ENCODE measurements at places on chromosomes 7 and 10.
A peak's percentile ranks its signal among the peaks of the same experiment; 100 is the strongest.

DNA sequence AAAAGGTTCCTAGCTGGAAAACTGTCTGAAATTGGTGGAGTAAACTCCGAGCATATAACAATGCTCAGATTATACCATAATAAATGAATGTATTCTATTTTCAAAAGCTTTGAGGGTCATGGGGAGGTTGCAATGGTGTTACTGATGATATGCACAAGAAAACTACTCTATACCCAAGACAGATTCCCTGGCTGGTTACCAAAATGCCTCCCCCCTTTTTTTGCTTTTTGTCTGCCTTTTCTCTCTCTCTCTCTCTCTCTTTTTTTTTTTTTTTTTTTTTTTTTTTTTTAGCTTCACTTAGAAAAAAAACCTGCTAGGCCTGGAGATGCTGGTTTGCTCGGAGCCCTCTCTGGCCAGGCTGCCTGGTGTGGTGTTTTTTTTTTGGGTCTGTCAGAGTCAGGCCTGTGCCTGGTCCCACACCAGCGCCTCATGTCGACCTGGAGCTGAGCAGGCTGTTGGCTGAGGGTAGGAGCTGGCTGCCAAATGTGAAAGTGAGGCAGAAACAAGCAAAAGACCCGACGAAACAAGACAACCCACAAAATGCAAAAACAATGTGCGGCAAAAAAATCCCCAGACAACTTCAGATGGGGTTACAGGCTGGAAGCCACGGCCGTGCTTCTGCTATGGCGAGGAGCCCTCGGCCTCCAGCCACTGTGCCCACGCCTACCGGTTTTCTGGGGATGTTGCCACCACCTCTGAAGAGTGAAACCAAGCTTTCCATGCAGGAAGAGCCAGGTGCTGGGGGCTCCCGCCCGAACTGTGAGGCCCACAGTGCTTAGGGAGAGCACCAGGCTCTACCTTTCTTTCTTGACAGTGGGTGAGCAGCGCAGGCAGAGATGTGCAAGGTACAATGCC, 59.9 kb upstream of the EFCAB10 start:
- DNase-seq = no peak

GRCh38 chr7:151833213-151833651, 43.7 kb downstream of the PRKAG2 start:
- no peak for DNase-seq

GRCh38 chr10:114065049-114065435, 21.4 kb downstream of the ADRB1 start:
- DNase-seq = no peak

DNA sequence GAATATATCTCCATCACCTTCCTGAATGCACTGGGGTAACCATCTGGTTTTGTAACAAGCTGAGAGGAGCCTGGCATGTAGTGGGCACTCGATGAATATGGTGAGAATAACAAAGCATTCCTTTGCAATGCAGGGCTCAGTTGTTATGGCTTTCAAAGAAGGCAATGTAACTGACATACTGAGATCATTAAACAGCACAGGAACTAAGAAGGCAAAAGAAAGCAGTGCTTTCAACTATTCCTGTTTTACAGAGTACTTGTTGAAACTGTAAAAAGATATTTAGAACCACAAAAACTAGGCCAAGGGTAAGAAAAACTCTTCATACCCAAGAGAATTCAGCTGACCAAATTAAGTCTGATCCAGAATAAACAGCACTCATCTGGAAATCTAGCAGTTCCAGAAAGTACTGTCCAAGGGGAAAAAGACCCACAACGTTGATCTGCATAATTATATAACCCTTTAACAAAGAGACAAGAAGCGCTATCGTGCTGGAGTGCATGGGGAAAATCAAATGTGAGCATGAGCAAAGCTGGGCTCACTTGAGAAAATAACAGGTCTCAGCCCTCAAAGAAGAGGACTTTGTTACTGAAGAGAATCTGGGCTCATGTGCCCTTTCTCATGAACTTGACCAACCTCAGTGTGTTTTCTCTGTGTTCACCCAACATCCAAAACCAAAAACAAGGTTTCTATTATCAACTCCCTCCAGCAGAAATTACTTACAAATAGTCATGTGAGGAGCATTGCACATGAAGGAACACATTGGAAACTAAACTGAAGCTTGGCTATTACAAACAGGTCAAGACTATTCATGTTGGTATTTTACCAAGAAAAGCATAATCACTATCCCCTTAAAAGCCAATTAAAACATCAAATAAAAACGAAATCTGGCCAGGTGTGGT, 116.2 kb downstream of the AVL9 start:
- DNase-seq = peak; percentile 24

- no peak for DNase-seq
Measured at GRCh38 chr10:6601246-6601805, 21.2 kb upstream of the PRKCQ start.

- DNase-seq = no peak
Measured at GRCh38 chr7:41708581-41709358, 5.9 kb upstream of the INHBA start.

DNA sequence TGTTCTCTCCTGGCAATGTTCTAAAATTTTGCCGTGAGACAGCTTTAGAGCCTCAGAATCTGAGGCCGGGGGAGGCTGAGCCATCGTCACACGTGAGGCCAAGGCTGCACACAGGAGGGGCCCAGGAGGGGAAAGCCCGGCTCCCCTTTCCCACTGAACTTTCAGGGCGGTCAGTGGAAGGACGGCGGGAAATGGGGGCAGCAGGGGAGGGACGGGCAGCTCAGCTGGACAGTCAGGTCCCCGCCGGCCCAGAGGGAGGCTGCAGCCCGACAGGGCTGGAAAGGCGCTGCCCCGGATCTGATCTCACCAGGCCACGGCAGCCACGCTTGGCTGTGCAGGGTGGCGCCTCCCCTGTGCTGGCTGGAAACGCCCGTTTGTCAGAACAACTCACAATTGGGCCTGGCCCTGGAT, 43.3 kb upstream of the ADGRA1 start:
- no peak for DNase-seq

- no peak for DNase-seq
Measured at GRCh38 chr10:10513898-10514297, 503.8 kb upstream of the CELF2 start.

DNA sequence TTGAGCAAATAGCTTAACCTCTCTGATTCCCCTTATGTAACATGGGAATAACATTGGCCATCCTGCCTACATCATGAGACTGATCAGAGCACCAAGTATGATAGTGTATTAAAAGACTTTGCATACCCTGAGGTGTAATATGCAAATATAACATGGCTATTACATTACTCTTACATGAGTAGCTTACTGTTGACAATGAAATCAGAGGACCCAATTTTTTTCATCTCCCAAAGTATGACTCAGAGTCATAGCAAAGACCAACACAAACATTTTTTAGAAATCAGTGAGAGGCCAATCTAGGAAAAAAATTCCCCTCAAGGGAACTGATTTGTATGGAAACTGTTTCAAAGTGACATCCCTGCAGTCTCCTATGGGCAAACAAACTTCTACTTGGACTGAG, 47.0 kb upstream of the TMEM140 start:
- peak; percentile 11 for DNase-seq

GRCh38 chr10:133162178-133162909, 2.3 kb downstream of the KNDC1 start:
- DNase-seq = no peak

GRCh38 chr10:103986360-103986759, 19.4 kb downstream of the SLK start:
- DNase-seq = no peak

GRCh38 chr10:87657371-87657770, 2.3 kb upstream of the PAPSS2 start:
- no peak for DNase-seq

- no peak for DNase-seq
Measured at GRCh38 chr10:62587011-62587410, 212.8 kb downstream of the ZNF365 start.

GRCh38 chr7:50431316-50431715, 18.8 kb downstream of the FIGNL1 start:
- no peak for DNase-seq

GRCh38 chr7:113953553-113953952, 34.7 kb upstream of the PPP1R3A start:
- DNase-seq = no peak

DNA sequence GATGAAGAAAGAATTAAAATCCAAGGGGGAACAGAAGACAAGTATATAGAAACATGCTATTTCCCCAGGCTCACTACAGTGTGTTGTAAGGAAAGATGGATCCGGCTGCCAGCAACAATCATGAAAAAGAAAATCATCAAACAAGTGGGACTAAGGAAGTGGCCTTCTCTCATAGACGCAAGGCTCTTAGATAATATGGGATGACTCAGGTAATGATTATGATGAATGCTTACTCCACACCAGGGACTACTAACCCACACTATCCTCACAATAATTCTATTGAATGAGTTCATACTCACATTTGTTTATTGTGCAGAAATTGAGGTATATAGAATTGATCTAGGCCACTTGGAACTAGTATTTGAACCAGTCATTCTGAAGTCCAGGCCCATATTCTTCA, 111.2 kb upstream of the BET1 start:
- DNase-seq = no peak

DNA sequence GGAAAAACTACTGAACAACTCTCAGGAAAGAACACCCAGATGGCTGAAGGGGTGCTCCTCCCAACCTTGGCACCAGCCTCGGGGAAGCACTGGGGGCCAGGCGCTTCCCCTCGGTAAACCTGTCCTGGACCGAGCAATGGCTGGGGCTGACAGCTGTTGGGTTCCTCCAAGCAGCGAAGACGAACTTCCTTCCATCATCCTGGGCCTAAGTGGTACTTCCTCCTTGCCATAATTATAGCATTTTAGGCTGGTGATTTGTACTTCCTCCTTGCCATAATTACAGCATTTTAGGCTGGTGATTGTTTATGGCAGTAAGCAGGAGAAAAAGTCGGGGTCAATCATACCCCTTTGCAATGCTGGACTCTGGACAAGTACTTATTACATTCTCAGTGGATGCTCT, 69.3 kb downstream of the MYOF start:
- DNase-seq = no peak

DNA sequence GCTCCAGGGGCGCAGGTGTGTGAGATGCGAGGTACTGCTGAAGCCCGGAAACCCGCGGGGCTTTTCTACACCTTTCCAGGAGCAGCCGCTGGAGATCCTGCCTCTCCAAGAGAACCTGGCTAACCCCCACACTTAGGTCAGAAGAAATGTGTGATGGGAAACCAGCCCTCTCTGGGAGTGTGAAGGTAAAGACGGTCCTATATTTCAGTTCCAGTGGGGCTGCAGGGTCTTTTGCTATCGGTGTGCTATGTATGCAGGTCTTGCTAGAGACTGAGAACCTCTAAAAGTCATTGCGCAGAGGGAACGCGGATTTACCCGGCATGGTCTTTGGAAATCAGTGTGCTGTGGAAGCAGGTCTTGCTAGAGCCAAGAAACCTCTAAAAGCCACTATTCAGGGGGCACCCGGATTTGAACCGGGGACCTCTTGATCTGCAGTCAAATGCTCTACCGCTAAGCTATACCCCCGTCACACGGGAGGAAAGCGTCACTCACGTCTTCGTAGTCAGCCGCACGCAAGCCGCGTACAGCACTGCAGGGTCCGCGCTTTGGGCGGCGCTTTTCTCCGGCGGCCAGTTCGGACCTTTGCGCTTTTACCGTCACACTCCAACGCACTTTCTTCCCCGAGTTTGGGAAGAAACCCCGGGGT, 46.0 kb downstream of the ZNF777 start:
- DNase-seq = no peak

DNA sequence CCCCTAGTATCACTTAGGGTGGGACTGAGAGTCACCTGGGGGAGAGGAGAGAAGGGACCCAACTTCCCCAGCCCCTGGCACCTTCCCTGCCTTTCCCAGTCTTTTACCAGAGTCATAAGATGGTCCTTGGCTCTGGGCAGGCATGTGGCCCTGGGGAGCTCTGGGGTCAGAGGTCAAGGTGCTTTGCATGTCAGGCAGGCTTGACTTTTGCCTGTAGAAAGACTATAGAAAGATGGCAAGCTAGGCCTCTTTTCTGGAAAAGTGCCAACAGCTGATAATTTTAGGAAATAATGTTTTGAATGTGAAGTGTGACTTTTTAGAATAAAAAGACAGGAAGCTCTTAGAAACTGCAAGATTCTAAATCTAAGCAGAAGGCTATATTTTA, 67.5 kb downstream of the MKI67 start:
- no peak for DNase-seq
